ENCODE measurements at places on chromosomes 5 and 9.

GRCh38 chr5:68999181-68999580 is 94.6 kb upstream of the SLC30A5 start:
- DNase-seq: no peak

DNA sequence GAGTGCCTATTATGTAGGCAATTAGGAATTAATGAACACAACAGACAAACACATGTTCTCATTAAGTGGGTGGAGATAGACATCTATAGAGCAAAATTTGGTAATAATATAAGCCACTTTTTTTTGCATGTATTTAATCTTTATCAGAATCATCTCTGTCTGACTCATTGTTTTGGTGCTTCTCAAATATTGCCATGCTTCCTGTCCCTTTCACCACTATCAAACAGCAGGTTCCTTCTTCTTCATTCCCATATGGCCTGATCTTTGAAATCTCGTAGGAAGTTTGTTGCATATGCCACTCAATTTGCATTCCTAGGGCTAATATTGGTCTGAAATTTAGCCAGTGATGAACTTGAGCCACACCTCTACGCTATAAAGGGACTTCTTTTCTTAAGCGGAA is 128.9 kb upstream of the SPEF2 start:
- no peak for DNase-seq

DNA sequence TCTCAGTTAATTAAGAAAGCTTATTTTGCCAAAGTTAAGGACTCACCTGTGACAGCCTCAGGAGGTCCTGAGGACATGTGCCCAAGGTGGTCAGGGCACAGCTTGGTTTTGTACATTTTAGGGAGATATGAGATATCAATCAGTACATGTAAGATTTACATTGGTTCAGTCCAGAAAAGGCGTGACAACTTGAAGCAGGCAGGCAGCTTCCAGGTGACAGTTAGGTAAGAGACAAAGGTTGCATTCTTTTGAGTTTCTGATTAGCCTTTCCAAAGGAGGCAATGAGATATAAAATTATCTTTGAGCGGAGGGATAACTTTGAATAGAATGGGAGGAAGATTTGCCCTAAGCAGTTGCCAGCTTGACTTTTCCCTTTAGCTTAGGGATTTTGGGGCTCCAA is 47.8 kb downstream of the SLC1A1 start:
- DNase-seq: no peak

DNA sequence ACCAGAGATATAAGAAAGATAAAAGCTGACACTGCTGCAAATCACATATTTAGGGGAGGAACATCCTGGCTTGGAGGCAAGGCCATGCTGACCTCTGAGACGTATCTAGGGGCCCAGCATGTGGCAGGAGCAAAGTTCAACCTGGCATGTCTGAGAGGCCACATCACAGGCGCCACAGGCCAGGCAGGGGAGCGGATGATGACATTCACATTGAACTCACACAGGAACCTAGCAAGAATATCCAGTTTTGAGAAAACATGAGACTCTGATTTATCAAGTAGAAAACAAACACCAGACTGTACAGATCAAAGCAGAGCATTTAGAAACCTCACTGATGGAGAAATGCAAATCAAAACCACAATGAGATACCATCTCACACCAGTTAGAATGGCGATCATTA is 64.2 kb upstream of the STK32A start:
- no peak for DNase-seq

DNA sequence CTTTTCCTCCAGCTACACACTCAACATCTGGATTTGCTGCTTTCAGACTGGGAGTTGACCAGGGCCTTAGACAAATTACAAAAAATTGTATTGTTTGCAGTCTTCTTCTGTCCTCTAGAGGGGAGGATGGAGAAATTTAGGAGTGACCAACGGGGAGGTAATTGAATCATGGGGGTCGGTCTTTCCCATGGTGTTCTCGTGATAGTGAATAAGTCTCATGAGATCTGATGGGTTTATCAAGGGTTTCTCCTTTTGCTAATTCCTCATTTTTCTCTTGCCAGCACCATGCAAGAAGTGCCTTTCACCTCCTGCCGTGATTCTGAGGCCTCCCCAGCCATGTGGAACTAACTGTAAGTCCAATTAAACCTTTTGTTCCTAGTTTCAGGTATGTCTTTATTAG is 4.2 kb downstream of the IFNA8 start:
- DNase-seq: no peak

- no peak for DNase-seq
These were observed 7.8 kb upstream of the CLTB start for GRCh38 chr5:176424181-176424580.

GRCh38 chr5:141879941-141880738 is 1.9 kb upstream of the PCDH1 start:
- DNase-seq: no peak

GRCh38 chr5:129431406-129431805 is 28.7 kb upstream of the ADAMTS19 start:
- DNase-seq: no peak

- DNase-seq: no peak
These were observed 294.5 kb upstream of the TAS2R1 start for GRCh38 chr5:9924614-9925013.

GRCh38 chr9:95726756-95727155 is 148.7 kb upstream of the ERCC6L2 start:
- no peak for DNase-seq

DNA sequence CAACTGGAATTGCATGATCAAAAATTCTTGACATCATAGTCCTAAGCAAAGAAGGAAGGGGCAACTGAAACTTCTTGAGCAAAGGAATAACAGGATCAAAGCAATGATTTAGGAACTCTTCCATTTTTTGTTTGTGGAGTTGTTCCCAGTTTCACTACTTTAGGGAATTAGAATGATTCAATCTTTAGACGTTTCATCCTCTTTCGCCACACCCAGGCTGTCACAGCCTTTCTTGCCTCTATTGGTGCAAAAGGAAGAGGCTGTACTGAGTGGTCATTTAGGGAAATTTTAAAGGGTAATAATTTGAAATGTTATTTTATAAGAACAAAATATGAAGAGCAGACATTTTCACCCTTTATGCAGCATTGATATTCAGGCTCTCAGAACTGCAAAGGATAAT is 1026.0 kb upstream of the ARRDC3 start:
- DNase-seq: no peak

DNA sequence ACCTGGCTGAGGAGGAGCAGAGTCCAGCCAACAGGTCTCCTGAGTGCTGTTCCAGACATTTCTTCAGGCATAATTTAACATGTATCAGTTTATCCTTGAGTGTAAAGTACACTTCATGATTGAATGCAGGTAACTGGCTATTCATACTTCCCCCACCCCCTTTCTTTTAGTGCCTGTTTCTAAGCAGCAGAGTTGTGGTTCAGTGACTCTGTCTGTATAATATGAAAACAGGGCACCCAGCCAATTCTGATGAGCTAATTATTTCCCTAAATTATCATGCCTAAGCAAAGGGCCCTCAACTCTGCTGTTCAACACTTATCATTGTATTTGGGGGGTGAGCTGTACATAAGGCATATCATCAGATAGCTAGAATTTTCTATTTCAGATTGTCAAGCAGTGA is 51.9 kb upstream of the ZSWIM6 start:
- no peak for DNase-seq

Measured in upper lobe of right lung (tissue), 1 donor.